Myocyte (in vitro differentiated cells): ENCODE measurements at places on chromosomes 2 and 18. TPM values are rescaled to one million over a fixed set of nuclear protein-coding genes. Genes with fewer than 3 reads are reported as not detected.

The NEB gene
- 1,133 and 1,145 TPM in 2 replicates for total RNA-seq

The IL36G gene
- not detected in 2 replicates for total RNA-seq

The POTEC gene
- not detected in 2 replicates for total RNA-seq

The DNAJC10 gene
- total RNA-seq = 49.1 and 57.7 TPM in 2 replicates

The KYNU gene
- 0.05 and 1.8 TPM in 2 replicates for total RNA-seq

The GREB1L gene
- total RNA-seq = 8.0 and 8.8 TPM in 2 replicates

The C1QL2 gene
- 0.27 and 0.68 TPM in 2 replicates for total RNA-seq

The UGT1A7 gene
- total RNA-seq = not detected in 2 replicates

The IDH1 gene
- 40.8 and 79.4 TPM in 2 replicates for total RNA-seq

The RBM43 gene
- 4.8 and 8.3 TPM in 2 replicates for total RNA-seq

The ANKRD30BL gene
- not detected in 2 replicates for total RNA-seq

The LIMS4 gene
- total RNA-seq = 22.6 and 29.9 TPM in 2 replicates

The SAG gene
- not detected in 2 replicates for total RNA-seq

The RAB6C gene
- not detected in 2 replicates for total RNA-seq

The ZSCAN30 gene
- 20.0 and 21.8 TPM in 2 replicates for total RNA-seq

The ADAM23 gene
- 4.9 and 5.5 TPM in 2 replicates for total RNA-seq

The GPAT2 gene
- total RNA-seq = not detected in 2 replicates

The CLHC1 gene
- 7.8 and 15.1 TPM in 2 replicates for total RNA-seq

The NIFK gene
- 55.0 and 69.4 TPM in 2 replicates for total RNA-seq

The CNGA3 gene
- total RNA-seq = 0.10 TPM in 1 of 2 replicates, not detected in the other

The RNF152 gene
- 2.9 and 6.8 TPM in 2 replicates for total RNA-seq

The PUM2 gene
- total RNA-seq = 25.9 and 27.9 TPM in 2 replicates

The RAB6D gene
- total RNA-seq = not detected in 2 replicates

The EEF1B2 gene
- 319 and 335 TPM in 2 replicates for total RNA-seq

The ACVR2A gene
- 13.3 and 13.4 TPM in 2 replicates for total RNA-seq

The SCYGR4 gene
- not detected in 2 replicates for total RNA-seq

The FAM110C gene
- total RNA-seq = not detected in 2 replicates

The CPS1 gene
- 27.5 and 33.9 TPM in 2 replicates for total RNA-seq

The ZSWIM2 gene
- 0.16 TPM in 1 of 2 replicates, not detected in the other for total RNA-seq

The REG3A gene
- not detected in 2 replicates for total RNA-seq

The HOXD9 gene
- 0.16 and 0.29 TPM in 2 replicates for total RNA-seq

The CD207 gene
- 0.26 TPM in 1 of 2 replicates, not detected in the other for total RNA-seq

The ZC3H8 gene
- total RNA-seq = 7.9 and 13.3 TPM in 2 replicates

The ZBTB14 gene
- 16.3 and 20.5 TPM in 2 replicates for total RNA-seq

The REG3G gene
- total RNA-seq = not detected in 2 replicates

The REG1B gene
- not detected in 2 replicates for total RNA-seq

The ANKRD53 gene
- 1.5 TPM in 1 of 2 replicates, not detected in the other for total RNA-seq

The POTEJ gene
- not detected in 2 replicates for total RNA-seq

The C2orf80 gene
- not detected in 2 replicates for total RNA-seq

The PRKAG3 gene
- 49.9 and 65.9 TPM in 2 replicates for total RNA-seq

The CDK15 gene
- 5.9 and 6.7 TPM in 2 replicates for total RNA-seq

The RASGRP3 gene
- total RNA-seq = 5.2 and 7.8 TPM in 2 replicates

The ZFP36L2 gene
- total RNA-seq = 6.1 and 6.2 TPM in 2 replicates

The STAMBP gene
- total RNA-seq = 1,045 and 1,591 TPM in 2 replicates

The MRO gene
- not detected in 2 replicates for total RNA-seq

The TMEM198 gene
- total RNA-seq = 5.8 and 9.0 TPM in 2 replicates

The AKAIN1 gene
- total RNA-seq = not detected in 2 replicates

The PNKD gene
- total RNA-seq = 30.6 and 37.8 TPM in 2 replicates

The ANKRD62 gene
- total RNA-seq = not detected in 2 replicates

The SLC9A4 gene
- 0.24 and 0.42 TPM in 2 replicates for total RNA-seq

The GATA6 gene
- total RNA-seq = 0.08 TPM in 1 of 2 replicates, not detected in the other

The UGT1A10 gene
- total RNA-seq = not detected in 2 replicates

The KLHL30 gene
- 59.5 and 61.3 TPM in 2 replicates for total RNA-seq

The FBXO36 gene
- 1.5 and 2.1 TPM in 2 replicates for total RNA-seq

The NXPH2 gene
- 0.37 TPM in 1 of 2 replicates, not detected in the other for total RNA-seq
